ENCODE measurements at places on chromosomes 1 and 21.

DNA sequence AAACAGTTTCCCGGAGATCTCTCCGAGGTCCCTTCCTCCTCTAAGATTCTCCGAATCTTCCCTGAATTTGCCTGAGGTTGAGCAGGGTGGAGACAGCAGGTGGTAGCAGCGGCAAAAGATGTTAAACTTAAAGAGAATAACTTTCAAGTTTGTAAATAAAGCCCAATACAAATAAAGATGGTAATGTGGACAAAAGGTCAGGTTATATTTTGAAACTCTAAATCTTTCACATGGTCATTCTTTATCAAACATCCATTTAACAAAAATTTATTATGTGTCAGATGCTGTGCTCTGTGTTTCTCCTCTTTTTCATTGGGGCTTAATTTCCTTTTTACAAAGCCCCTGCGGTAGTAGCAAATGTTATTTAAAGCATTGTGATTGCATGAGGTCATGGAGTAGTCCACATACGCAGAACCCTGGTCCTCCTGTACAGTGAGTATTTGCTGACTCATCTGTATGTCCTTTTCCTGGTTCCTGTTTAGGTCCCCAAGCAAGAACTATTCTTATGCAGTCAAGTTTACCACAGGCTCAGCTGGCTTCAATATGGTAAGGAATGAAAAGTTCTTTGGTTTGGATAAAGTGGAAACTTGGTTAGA, 119.2 kb downstream of the ITSN1 start:
- no peak for DNase-seq

GRCh38 chr1:22826604-22827580, 116.3 kb downstream of the EPHB2 start:
- no peak for DNase-seq

GRCh38 chr1:15259622-15260007, 12.6 kb downstream of the FHAD1 start:
- DNase-seq, result no peak

- no peak for DNase-seq
Measured at GRCh38 chr21:33299181-33299752, 25.5 kb upstream of the IFNAR1 start.

DNA sequence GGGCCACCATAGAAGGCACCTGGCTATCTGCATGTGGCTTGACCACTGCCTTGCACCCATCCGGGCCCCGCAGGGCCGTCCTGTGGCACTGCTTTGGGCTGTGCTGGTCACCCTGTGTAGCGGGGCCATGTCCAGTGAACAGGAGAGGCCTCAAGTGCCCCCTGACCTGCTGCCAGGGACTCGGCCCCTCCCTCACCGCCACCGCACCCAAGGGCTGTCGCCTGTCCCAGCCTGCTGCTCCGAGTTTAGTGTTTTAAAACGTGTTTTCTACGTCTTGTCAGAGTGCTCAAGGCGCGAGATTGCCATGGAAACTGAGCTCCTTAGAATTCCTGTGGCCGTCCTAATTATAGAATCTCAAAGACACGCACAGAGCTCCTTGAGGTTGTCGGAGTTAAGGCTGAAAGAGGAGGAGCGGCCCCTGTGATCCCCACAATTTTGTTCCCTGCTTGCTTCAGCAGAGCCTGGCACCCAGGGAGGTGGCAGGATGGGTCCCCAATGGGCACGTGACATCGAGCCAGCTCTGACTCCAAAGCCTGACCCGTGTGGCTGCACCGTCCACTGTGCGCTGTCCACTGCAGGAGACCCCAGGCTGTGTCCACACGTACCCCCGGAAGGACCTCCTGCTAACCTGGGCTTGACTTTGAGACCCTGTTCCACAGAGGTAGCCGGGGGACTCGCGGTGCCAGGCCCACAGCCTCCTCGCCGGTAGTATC, 66.2 kb downstream of the FAAP20 start:
- DNase-seq, result no peak

- no peak for DNase-seq
Measured at GRCh38 chr21:41678016-41678923, 88.6 kb downstream of the RIPK4 start.

DNA sequence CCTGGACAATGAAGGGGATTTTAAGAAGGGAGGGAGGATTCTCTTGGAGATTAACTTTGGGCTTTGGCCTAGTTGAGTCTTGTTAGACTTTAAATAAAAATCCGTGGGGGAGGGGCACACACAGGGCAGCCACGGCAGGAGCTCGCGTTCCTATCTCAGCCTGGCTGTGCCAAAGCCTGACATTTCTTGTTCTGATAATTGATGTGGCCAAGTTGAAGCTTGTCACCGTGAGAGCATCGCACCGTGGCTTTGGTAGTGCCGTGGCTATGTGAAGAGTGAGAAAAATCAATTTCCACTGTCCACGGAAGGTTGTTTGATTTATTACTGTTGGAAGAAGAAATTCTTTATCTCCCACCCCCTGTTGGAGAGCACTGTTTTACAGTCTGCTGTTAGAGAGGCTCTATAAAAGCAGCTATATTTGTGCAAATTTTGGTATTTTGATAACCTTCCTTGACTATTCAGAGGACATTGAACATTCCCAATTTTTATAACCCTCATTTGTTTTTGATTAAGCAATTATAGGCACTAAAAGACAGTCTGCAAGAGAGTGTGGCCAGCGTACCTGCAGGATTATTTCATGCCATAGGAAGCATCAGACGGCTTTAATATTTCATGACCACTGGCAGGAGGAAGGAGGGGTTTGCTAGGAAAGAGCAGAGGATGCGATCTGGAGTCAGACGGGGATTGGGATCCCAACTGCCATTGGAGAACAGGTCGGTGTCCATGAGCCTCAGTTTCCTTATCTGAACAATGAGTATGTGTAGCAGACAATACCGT, 160.7 kb downstream of the KAZN start:
- DNase-seq, result no peak

- DNase-seq, result no peak
Measured at GRCh38 chr1:67880056-67880601, 46.9 kb upstream of the GNG12 start.

DNA sequence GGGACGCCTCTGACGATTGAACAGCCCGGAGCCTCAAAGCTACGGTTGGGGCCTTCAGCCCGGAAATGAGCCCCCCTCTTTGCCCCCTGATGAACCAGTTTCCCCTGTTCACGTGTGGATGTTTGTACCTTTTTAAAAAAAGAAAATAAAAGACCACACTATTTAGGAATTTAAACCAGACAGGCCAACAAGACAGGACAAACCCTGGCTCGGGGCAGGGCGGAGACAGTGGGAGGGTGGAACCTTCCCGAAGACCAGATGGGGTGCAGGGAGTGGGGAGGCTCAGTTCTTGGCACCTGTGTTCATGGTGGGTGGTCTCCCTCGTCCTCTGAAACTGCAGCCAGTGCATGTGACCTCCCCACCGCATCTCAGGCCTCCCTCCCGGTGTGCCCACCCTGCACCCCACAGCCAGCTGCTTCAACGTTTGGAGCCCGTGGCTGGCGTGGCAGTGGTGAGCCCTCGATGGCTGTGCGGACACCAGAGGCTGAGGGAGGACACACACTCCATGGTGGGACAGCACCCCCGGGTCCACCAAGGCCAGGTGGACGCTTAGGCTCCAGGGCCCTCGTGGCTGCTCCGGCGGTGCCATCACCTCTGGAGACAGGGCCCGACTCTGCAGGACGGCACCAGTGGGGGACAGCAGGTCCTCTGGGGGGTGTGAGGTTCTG, 45.6 kb downstream of the COL18A1 start:
- DNase-seq, result peak; percentile 15

DNA sequence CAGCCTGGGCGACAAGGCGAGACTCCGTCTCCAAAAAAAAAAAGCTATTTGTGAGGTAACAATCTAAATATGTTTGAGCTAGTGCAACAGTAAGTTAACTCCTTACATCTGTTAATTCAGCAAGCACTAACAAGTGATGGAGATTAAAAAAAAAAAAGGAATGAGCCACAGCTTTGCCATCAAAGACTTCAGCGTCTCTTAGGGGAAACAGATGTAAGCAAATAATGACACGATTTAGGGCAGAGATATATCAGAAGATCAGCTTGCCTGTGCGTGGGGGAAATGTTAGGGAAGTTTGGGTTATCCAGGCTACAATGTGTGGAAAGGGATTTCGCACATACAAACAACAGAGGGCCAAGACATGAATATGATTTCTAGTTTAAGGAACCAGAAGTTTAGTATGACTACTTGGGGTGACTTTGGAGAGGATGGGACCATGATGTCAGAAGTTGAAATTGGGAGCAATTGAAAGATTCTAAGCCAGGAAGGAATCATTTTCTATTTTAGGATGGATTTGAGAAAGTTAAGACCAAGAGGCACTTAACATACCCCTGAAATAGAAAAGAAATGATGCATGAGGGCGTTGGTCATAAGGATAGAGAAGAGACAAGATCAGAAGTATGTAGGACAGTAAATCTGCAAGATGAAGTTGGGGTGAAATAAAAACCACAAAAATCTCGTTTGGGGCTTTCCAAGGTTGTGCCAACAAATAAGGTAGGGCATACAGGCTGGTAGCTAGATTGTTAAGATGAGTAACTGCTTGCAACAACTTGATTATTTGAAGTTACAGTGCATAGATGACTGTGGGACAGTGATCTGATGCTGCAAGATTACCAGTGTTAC, 2.4 kb upstream of the BRWD1 start:
- DNase-seq, result no peak

GRCh38 chr1:112319371-112320040, 76.5 kb upstream of the CTTNBP2NL start:
- DNase-seq, result no peak

DNA sequence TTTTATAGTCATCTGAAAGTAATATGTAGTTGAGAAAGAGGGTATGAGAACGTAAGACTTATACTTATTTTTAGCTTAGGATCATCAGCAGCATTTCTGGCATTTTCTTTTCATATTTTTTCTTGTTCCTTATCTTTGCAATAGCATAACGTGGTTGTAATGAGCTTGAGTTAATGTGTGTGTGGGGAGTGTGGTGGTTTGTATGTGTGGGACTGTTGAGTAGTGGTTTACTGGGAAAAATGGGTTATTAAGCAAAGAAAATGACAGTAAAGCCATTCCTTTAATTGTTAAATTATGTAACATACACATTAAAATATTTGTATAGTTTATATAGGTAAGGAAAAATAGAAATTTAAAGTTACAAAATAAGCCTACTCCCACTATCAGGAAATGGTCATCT, 15.2 kb downstream of the PIP5K1A start:
- DNase-seq, result no peak

GRCh38 chr1:238701024-238701423, 685.3 kb upstream of the CHRM3 start:
- DNase-seq, result no peak

GRCh38 chr1:155479205-155479604, 83.4 kb downstream of the ASH1L start:
- DNase-seq, result no peak

DNA sequence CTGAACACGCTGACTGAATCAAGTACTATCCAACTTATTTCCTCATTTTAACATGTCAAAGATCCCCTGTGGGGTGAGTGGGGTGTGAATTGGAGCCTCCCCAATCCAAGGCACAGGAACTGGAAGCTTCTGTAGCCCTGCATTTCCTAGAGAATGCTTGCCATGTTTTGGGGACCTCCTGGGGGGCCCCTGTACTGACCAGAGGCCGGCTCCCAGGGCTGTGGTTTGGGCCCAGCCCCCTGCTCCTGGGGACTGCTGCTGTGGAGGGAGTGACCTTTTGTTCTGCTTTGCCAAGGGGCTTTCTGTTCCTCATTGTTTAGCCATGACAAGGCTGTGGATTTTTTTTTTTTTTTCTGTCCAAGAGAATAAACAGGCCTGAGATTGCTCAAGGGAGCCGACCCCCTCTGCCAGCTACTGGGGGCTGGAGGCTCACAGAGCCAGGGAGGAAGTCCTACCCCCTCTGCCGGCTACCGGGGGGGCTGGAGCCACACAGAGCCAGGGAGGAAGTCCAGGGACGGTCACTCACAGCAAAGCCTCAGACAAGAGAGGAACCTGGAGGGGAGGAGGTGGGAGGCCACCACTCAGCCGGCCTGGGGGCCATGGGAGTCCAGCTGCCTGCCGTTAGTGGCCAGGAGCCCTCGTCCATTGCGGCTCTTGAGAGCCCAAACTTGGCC, 17.4 kb downstream of the TNFRSF1B start:
- DNase-seq, result peak; percentile 90

- DNase-seq, result no peak
Measured at GRCh38 chr1:228035844-228036243, 29.0 kb downstream of the WNT3A start.

DNA sequence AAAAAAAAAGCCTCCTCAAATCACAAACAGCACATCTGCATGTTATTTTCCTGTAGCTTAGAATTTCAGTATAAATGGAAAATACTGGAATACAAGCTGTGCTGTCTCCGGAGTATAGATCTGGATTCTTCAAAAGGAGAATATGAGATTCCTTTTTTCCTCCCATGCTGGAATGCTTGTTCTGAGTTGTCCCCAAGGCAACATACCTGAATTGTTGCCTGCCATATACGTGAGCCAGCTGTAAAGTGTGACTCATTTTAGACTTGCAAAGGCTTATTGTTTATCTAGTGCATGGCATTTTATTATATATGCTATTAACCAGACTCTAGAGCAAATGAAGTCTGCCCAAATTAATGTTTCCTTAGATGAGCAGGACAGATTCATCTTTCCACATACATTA, 95.0 kb upstream of the C1orf105 start:
- no peak for DNase-seq

Data from left cardiac atrium (tissue), 4 donors.